ENCODE measurements at places on chromosomes 16 and 17. TPM values are rescaled to one million over a fixed set of nuclear protein-coding genes. Genes with fewer than 3 reads are reported as not detected.

Gene FAM222B
- 24.0 TPM for polyA plus RNA-seq

Gene CPHXL2
- 0.06 TPM for polyA plus RNA-seq

Gene CRHR1
- polyA plus RNA-seq, result 0.24 TPM

Gene ZDHHC7
- 49.8 TPM for polyA plus RNA-seq

Gene PABPN1L
- polyA plus RNA-seq, result 0.12 TPM

Gene PIK3R5
- 3.2 TPM for polyA plus RNA-seq

Gene MYADML2
- 0.07 TPM for polyA plus RNA-seq

Gene PRDM7
- not detected for polyA plus RNA-seq
